DMS79 treated with DMSO at 0.1 percent for 48 hours (cell line): ENCODE measurements at places on chromosomes 6 and 20.
A peak's percentile ranks its signal among the peaks of the same experiment; 100 is the strongest.

GRCh38 chr6:31175971-31176370 lies 5.5 kb upstream of the POU5F1 start:
- DNase-seq = no peak

GRCh38 chr6:14386263-14386662 lies 268.7 kb downstream of the CD83 start:
- no peak for DNase-seq

- peak; percentile 63 for DNase-seq
Observed at GRCh38 chr20:48194583-48194982, 409.3 kb upstream of the SULF2 start.

GRCh38 chr20:45176526-45177267 lies 2.0 kb downstream of the PI3 start:
- DNase-seq = no peak

GRCh38 chr20:24470746-24471582 lies 1.5 kb downstream of the SYNDIG1 start:
- DNase-seq = no peak

GRCh38 chr6:98092331-98092730 lies 742.0 kb upstream of the POU3F2 start:
- DNase-seq = no peak

- no peak for DNase-seq
Observed at GRCh38 chr6:53520320-53520928, 24.5 kb downstream of the GCLC start.

DNA sequence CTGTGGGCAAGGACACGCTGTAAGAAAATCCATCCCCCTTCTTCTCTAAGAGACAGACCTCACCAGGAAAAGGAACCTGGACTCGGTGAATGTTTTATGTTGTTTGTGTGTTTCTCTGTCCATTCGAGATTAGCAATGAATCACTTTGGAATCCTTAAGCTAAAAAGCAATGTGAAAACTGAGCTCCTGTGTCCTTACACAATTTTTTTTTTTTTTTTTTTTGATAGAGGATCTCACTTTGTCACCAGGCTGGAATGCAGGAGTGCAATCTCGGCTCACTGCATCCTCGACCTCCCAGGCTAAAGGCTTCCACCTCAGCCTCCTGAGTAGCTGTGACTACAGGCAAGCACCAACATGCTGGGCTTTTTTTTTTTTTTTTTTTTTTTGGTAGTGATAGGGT lies 32.1 kb downstream of the BFSP1 start:
- no peak for DNase-seq

DNA sequence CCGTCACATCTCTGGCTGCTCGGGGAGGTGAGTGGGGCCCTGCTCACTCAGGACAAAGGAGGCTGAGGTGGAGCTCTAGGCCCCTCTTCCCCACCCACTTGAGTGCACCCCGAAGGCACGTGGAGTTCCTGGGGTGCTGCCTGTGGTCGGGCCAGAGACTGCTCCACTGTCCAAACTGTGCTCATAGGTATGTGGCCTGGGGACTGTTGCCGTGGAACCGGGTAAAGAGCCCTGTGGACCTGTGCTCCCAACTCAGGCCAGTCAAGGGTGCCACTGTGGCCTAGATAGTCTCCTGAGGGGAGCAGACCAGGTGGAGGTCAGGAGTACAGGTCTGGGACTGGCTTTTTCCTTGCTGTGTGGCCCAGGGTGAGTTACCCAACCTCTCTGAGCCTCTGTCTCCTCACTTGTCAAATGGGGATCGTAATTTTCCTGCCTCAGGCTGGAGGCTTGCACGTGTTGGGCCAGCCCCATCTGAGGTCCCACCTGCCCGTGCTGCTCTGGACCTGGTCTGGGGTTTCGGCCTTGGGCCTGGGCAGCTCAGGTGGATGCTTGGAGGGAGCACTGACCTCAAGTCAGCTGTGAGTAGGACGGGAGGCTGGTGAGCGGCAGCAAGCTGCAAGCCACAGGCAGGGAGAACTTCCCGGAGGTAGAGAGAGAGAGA lies 12.4 kb upstream of the NPBWR2 start:
- DNase-seq = no peak

DNA sequence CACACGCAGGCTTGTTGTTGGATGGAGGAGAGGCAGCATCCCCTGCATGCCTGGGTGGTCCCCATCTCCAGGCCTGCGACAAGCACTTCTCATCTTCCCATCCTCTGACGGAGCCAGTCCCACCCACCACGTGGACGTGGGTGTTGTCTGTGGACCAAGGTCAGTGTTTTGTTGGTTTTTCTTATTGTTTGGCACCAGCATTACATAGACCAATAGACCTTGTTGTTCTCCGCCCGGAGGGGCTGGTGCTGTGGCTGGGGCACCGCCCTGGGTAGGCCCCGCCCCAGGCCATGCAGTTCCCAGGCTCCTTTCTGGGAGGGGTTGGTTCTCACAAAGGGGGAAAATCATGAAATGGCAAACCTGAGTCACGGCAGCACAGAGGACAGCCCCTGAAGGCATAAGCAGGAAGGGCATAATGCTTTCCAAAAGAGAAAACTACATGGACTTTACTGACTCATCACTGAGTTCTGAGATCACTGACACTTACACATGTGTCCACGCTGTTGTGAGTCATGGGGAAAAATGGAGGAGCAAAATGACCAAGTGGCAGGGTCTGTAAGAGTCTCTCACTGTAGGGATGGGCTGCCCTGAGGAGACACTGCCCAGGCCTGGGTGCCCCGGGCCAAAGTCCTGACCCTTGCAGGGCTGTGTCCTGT lies 90.8 kb downstream of the THBS2 start:
- no peak for DNase-seq

GRCh38 chr6:143164565-143165105 lies 103.9 kb downstream of the AIG1 start:
- DNase-seq = peak; percentile 52

DNA sequence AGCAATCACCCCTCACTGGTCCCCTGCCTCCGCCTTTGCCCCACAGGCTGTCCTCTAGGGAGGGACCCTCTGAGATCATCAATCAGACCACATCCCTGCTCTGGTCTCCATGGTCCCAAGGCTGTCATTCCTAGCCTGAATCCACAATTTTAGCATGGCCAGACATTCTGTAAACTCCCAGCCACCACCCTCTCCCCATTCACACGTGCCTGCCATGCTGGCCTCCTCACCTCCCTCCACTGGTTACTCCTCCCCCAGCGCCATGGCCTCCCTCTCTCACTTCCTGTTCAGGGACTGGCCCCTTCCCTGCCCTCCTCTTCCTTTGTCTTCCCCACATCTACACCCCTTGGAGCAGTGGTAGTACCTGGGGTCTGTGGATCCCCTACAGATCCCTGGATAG lies 150.7 kb upstream of the MLN start:
- DNase-seq = no peak

DNA sequence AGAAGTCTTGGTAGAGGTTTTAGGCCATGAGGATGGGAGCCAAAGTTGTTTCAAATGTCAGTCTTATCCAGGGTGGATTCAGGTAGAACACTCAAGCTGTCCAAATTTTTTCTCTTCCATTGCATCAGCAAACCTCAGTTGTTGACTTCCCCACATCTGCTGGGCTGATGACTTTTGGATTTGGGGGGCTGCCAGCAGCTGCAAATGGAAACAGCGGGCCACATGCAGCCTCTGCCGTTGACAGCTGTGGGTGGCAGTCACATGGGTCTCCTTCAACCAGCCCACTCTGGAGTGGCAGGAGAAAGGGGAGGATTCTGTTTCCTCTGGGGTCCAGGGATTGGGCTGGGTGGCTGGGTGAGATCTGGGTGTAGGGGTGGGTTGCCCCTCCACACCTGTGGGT lies 5.8 kb upstream of the MLN start:
- DNase-seq = peak; percentile 78

DNA sequence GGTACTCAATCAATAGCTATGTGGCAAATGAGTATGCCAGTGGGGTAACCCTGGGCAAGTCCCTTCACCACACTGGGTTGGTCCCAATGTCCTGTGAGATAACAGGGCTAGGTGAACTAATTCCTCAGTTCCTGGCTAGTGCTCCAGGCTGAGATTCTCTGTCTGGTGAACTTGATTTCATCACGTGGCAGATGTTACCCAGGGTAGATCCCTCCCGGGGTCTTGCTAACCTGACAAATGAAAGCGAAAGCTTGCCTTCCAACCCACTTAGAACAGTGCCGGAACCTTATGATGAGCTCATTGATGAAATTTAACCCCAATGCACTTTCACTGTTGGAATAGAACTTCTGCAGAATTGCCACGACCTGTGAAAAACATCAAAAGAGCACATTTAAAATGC lies 6.6 kb upstream of the ANKRD60 start:
- no peak for DNase-seq

GRCh38 chr20:20621195-20621594 lies 91.2 kb downstream of the RALGAPA2 start:
- no peak for DNase-seq

- no peak for DNase-seq
Observed at GRCh38 chr6:80142586-80142985, 36.1 kb downstream of the BCKDHB start.

- no peak for DNase-seq
Observed at GRCh38 chr6:558959-559358, 97.9 kb downstream of the HUS1B start.

GRCh38 chr6:158226655-158227512 lies 58.7 kb downstream of the GTF2H5 start:
- DNase-seq = no peak

GRCh38 chr6:150236544-150236943 lies 93.7 kb downstream of the PPP1R14C start:
- no peak for DNase-seq

DNA sequence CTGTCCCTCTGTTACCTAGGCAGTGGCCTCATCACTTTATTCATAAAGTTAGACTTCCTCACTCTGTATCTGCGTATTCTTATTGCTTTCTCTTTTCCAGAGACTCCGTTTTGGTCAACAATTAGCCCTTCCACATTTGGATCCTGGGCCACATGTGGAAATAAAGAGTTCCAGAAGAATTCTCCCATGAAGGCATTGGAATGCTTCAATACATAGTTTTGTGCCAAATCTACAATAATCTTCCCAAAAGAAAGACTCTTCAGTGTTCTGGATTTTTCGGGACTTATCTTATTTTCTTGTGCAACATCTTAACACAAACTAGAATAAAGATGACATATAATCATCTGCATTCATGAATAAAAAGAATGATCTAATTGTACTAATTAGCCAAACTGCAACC lies 187.7 kb upstream of the BMP2 start:
- no peak for DNase-seq

GRCh38 chr6:89073014-89073620 lies 7.4 kb upstream of the PNRC1 start:
- DNase-seq = no peak

DNA sequence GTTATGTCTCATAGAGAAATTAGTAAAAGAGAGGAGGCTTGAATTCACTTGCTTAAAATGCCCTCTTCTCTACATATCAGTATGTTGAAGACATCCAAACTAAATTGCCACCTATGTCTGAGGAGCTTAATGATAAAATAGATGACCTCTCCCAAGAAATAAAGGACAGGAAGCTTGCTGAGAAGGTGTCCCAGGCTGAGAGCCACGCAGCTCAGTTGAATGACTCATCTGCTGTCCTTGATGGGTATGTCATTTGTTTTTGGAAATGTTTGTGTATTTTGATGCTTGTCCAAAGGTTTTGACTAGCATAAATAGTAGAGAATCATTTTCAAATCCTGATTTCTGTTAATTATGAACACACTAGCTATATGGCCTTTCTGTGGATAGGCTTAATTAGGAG lies 307.7 kb downstream of the ARHGAP18 start:
- DNase-seq = no peak

- DNase-seq = no peak
Observed at GRCh38 chr6:153962555-153962954, 76.5 kb upstream of the OPRM1 start.

DNA sequence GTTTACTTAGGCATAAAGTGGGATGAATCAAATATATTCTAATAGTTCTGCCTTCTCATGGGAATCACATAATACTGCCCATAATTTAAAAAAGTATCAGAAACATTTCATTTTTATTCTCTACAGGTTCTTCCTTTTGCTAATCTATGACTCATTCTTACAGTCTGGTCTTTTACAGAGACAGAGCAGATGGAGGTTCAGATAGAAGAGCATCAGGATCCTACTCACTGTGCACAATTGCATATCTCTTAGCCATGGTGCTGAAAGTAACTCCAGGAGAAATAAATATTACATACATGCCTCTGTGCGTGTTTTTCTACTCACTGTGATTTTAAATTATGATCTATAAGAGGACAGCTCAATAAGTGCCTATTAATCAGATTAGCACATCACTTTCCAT lies 16.3 kb upstream of the OR2B6 start:
- no peak for DNase-seq

- DNase-seq = no peak
Observed at GRCh38 chr6:83252719-83253118, 59.6 kb downstream of the RWDD2A start.

DNA sequence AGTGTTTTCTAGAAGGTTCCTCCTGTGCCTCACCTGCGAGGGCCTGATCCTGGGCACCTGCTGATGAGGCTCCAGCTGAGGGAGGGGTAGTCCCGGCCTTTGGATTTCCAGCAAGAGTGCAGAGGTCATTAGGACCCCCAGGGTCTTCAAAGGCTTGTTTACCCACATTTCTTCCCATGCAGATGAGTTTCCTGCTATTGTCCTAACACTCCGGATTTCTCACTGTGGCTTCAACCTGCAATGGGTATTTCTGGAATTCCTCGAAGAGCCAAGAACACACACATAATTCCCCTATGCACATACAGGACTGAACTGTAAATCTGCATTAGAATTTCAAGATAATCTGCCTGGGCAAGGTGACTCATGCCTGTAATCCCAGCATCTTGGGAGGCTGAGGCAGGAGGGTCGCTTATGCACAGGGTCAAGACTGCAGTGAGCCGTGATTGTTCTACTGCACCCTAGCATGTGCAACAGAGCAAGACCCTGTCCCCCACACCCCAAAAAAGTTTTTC lies 53.9 kb downstream of the ADNP start:
- no peak for DNase-seq

DNA sequence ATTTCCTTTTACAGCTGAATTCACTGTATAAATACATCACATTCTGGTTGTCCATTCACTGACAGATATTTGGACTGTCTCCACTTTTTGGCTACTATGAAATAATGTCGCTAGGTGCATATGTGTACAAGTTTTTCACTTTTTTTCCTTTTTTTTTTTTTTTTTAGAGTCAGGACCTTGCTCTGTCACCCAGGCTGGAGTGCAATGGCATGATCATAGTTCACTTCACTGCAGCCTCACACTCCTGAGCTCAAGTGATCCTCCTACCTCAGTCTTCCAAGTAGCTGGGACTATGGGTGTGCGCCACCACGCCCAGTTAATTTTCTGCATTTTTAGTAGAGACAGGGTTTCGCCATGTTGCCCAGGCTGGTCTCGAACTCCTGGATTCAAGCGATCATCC lies 13.3 kb downstream of the CSNK2A1 start:
- DNase-seq = no peak

GRCh38 chr6:90226257-90226656 lies 70.4 kb downstream of the BACH2 start:
- no peak for DNase-seq

- no peak for DNase-seq
Observed at GRCh38 chr6:7742223-7742785, 16.4 kb downstream of the BMP6 start.
